ENCODE measurements at places on chromosomes 4 and X.

DNA sequence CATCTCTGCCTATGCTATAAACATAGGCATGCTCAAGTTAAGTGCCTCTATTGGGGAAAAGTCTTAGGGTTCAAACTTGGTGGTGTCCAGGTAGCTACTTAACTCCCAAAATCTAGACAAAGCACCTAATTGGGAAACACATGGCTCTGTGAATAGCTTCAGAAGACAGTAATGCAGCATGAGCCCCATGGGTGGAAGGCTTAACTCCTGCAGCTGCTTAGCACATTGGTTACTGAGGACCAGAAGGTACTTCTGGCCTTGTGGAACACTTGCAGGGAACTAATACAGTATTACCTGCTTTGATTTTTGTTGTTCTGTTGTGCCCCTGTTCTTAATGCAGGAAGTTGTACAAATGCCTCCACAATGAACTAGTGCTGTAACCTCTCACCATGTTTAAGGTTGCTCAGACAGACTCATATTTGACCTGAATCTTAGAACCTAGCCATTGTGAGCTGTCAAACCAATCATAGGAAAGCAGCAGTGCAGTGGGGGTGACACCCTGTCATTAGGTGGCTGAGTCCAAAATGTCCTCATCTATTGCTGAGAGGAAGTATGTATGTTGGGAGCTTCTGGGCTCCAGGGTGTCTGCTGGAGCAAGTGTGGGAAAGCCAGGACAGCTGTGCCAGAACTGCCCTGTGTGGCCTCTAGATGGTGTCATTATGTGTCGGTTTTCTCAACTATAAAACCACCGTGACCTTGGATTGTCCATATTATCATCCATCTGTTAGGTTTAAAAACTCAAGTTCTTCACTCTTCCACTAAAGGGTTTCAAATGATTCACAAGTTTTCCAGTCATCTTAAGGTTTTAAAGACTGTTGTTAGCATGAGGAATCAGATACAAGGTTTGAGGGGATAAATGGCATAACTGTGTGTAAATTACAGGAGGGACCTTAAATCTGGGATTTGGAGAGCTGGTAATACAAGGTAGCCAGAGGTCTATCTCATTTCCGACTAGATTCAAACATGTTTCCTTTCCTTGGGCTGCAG, 69.9 kb upstream of the WDR1 start:
- peak; percentile 80 for DNase-seq

- DNase-seq, result no peak
Observed at GRCh38 chr4:182513587-182514291, 270.5 kb downstream of the TENM3 start.

DNA sequence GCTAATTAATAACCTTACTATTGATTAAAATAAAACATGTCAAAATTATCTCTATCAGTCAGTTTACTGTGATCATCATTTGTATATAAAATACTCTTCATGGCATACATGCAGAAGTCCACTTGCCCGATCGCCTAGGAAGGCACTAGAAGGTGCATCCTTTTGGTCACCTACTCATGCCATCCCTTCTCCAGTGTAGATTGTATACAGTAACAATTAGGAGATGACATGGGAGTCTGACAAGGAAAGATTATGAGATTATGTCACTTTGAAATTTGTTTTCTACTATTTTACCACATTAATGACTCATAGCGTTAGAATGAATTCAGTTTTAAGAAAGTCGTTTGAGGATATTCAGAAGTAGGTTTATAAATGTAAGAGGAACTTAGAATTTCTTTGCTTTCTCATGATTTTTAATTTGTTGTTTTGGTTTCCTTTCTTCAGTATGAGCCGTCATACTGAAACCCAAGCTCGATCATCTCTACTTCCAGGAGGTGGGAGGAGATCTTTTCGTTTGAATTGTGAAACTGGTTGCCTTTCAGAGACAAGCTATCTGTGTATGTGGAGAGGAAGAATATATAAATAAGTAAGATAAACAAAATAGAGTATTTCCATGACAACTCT, 51.1 kb upstream of the UNC5C start:
- DNase-seq, result peak; percentile 71

- no peak for DNase-seq
Observed at GRCh38 chr4:3512719-3513118, 19.5 kb downstream of the LRPAP1 start.

- DNase-seq, result peak; percentile 12
Observed at GRCh38 chr4:74968456-74969164, 35.7 kb downstream of the PARM1 start.

GRCh38 chr4:163666332-163666873, 171.9 kb downstream of the TMA16 start:
- peak; percentile 66 for DNase-seq

GRCh38 chrX:68363984-68364383, 69.3 kb downstream of the OPHN1 start:
- no peak for DNase-seq

GRCh38 chrX:30141966-30142365, 73.4 kb upstream of the MAGEB2 start:
- DNase-seq, result peak; percentile 71

DNA sequence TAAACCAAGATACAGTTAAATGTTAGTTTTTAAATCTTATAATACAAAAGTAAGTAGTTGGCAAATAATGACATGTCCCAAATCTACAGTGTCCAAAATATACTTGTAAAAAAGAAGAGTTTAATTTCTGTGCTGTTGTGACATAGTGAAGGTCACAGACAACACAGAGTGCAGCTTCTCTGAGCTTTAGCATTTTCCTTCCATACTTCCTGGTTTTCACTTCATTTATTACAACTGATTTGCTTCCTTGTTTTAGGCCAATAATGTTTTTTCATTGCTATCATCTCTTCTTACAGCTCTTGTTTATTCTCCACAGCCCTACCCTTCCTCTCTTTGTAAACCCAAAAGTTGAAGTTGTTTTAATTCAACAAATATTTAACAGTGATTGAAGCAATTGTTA, 132.4 kb upstream of the TET2 start:
- peak; percentile 32 for DNase-seq

- peak; percentile 67 for DNase-seq
Observed at GRCh38 chr4:141759796-141760425, 123.5 kb downstream of the IL15 start.

DNA sequence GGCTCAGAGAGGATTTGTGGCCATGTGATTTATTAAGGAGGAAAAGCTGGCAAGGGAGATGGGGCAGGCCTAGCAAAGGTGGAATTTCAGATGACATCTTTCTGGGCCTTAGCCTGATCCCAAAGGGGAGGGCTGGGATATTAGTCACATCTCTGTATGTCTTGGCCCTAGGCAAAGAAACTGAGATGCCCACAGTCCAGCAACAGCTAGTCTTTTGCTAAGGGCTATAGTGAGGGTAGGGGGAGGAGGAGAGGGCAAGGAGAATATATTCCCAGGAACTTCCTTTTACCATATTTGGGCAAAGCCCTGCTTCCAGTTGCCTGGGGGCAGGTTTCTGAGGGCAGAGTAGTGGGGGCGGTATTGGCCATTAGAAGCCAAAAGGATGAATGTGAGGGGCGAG, 209.8 kb upstream of the NR3C2 start:
- DNase-seq, result peak; percentile 31

- DNase-seq, result no peak
Observed at GRCh38 chr4:161991811-161992210, 172.0 kb downstream of the FSTL5 start.

- DNase-seq, result no peak
Observed at GRCh38 chrX:150049647-150050046, 111.4 kb upstream of the EOLA2 start.

DNA sequence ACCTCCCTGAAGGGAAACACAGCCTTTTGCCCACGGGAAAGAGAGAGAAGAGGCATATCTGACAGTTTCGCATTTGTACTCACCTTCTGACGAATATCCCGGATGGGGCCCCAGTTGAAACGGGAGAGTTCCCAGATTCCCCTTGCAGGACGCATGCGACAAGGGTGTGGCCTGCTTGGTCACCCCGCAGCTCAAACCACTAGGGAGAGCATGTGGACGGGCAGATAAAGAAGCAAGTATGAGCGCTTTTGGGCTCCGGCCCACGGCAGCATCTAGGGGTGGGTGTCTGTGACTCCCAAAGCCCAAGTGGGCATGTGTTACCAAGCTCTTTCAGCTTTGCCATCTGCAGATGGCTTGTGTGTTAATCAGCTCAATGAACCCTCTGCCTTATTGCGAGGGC, 70.1 kb upstream of the MED14 start:
- peak; percentile 49 for DNase-seq

GRCh38 chr4:80619070-80619674, 283.6 kb downstream of the CFAP299 start:
- peak; percentile 54 for DNase-seq
